GM23338 (cell line): ENCODE measurements at places on chromosomes 11 and 22.

GRCh38 chr11:64234647-64235379 is 429 bp downstream of the VEGFB start:
- DNase-seq, result peak; percentile 70

DNA sequence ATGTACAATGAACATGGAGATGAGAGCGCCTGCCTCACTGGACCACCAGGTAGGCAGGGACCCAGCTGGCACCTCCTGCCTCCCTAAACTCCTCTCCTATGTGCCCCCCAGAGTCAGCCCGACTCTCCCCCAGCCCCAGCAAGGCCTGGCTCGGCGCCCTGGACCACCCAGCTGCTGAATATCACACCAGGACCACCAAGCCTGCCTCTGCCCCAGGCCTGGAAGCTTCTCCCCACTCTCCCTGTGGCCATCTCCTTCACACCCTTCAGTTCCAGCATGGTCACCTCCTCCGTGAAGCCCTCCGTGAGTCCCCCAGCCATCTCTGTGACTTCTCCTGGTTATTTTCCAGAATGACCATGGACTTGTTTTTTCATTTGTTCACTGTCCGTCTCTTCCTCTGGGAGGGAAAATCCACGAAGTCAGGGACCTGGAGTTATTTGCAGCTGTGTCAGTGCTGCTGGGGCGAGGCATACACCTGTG is 6.4 kb upstream of the LSP1 start:
- DNase-seq, result no peak

DNA sequence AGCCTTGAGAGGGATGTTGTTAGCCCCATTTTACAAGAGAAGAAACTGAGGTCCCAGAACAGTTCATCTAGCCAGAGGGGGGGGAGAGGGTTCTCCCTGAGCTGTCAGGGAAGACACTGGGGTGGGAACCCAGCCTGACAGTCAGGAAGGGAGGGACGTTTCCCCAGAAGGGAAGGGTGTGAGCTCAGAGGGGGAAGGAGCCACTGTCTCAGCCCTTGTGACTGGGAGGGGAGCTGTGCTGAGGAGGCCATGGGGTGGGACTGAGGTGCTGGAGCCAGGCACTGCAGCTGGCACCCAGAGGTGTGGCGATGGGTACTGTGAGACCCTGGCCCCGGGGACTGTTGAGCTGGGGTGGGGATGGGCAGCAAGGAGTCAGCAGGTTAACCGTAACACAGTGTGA is 35.7 kb downstream of the DAGLA start:
- DNase-seq, result no peak

- DNase-seq, result peak; percentile 11
Measured at GRCh38 chr11:123357353-123357989, 72.6 kb upstream of the GRAMD1B start.

DNA sequence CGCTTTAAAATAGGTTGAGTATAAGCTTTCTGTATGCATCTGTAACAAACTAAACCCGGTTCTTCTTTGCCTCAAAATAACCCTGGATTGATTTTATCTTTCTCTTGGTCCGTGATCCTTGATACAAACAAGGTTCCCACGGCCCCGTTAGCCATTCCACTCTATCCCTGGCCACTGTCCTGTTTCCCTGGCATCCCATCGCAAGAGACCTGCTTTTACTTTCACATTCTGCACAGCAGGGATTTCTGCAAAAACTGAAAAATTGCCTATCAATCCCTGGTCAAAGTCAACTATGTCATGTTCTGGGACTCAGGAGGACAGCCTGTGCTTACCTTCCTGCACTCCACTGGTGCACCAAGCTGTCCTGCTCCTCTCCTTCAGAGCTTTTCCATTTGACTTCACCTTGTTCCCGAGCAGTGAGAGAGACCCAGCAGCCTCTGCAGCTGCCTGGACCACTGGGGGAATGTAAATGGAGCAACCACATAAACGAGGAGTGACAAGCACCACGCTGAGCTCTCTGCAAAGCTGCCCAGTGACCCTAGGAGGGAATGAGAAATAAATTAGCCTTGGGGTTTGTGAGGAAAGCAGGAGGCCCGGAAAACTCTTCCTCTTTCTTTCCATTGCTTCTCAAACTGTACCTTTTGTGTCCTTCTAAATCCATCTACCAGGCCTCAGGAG is 175.9 kb downstream of the NTM start:
- peak; percentile 26 for DNase-seq

GRCh38 chr11:61667684-61668305 is 12.4 kb upstream of the DAGLA start:
- DNase-seq, result no peak

GRCh38 chr22:17785185-17786184 is 11.2 kb upstream of the BID start:
- peak; percentile 95 for DNase-seq

DNA sequence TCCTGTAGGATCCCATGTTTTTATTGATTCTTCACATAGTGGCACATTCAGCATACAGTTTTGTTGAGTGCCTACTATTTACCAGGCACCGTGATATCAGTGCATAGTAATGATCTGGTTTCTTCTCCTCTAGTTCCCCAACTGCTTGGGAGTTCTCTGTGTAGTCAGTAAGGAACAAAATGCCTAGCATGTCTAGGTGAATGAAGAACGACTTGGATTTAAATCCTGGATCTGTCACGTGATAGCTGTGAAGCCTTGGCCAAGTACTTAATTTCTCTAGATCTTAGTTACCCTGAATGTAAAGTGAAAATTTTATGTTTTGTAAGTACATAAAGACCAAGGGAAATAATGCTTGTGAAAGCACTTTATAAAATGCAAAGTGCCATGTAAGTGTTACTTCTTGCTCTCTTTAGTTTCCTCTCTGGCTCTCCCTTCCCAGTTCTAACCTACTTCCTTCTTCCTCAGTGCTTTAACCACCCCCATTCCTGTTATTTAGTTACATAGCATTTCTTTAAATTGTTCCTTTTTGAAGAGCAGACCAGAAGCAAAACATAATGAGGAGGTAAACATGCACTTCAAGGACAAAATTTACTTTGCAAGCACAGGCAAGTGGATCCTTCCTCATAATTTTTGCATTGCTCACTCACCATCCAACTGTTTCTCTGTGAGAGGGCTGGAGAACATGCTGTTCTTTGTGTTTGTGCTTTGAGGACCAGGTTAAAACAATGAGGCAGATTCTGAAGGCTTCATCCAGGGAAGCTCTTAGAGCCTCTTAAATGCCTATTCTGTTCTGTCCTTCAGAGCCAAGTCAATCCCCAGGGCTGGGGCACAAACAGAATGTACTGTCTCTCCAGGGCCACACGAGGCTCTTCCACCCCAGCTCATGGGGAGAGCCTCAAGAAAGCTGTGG is 353.9 kb upstream of the TENM4 start:
- peak; percentile 2 for DNase-seq

DNA sequence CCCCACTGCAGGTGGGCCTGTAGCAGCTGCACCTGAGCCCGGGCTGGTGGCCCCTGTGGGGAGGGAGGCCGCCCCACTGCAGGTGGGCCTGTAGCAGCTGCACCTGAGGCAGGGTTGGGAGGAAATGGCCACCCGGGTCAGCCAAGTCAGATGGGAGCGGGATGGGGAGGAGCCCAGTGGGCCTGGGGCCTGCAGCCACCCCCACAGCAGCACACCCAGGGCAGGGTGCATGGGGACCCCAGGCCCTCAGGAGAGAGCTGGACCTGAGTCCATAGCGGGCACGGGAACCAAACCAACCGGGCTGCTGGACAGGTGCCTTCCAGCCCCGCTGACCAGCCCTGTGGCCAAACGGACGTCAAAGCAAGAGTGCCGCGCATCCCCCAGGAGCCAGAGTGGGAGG is 61.7 kb downstream of the BRD1 start:
- no peak for DNase-seq

DNA sequence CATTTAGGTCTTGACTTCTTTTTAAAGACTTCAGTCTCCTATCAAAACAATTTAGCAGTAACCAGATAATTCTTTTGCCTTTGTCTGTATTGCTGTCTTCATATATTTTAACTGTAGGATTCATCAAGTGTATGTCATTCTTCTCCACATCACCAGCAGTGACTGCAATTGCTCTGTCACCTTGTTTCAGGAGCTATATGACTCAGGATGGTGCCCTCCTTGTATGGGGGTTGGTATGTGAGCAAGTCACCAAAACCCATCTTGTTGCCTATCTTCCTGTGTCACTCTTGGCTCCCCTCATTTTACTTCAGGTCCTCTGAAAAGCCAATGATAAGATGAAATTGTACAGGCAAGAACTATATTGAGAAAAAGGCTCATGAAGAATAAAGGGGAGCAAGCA is 256.9 kb upstream of the LUZP2 start:
- DNase-seq, result no peak

DNA sequence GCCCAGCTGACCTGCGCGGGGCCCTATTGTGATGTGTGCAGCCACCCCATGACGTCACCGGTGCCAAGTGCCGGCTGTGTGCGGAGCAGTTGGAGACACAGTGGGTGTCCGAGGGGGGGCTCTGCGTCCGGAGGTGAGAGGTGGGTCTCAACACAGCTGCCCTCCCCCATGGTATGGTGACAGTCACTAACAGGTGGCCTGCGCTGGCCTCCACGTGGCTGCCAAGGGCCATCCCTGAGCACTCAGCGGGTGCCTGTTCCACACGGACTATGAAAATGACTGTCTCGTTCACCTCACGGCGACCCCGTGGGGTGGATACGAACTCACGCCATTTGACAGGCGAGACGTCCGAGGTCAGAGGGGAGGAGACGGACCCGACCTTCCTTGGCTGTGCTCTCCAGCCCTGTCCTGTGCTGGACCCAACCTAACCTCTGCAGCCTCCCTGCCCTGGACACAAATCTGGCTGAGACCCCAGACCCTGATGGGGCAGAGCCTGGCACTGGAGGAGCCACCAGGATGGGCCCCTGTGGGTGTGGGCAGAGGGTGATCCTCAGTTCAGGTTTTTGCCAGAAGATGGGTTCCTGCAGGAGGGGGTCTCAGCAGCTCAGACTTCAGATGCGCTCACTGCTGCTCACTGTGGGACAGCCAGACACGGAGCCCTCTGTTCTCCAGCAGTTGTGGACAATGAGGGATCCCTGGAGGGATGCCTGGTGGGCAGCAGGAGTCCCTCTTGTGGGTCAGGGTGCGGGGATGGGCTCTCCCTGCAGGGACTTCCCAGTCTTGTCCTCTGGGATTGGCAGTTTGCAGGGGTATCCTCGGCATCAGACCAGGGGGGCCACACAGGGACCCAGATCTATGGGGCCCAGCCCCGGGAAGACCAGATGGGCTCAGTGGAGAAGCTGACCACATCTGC is 6.3 kb downstream of the HRAS start:
- no peak for DNase-seq

DNA sequence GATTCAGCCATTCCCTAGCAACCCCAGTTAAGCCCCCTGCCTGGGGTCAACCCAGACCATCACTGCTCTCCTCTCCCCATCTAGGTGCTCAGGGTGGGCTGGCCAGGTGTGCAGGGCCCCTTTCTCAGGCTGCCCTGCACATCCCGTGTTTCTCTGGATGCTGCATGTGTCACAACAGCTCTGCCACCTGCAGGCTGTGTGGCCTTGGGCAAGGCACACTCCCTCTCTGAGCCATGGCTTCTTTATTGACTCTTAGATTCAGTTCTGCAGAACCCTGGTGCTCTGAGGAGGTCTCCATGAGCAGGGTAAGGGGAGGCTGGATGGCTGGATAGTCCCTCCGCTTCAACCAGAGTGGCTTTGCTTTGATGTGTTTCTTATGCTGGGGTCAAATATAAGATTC is 24.6 kb downstream of the RPS6KA4 start:
- no peak for DNase-seq

DNA sequence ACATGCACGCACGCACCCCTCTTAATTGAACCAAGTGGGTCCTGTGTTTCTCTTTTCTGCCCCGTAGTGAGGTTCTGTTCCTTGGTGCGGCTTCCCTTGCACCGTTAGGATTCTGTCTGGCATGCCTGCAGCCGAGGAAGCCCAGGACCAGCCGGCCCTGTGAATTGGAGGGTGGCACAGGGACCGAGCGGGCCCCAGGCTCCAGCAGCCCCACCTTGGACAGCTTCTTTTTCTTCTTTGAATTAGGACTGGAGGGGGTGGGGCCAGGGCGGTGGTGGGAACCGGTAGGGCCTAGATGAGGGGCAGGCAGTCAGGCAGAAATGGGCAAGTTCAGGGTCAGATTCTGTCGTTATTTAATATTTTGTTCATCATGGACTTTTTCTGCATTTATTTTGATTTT is 94.7 kb downstream of the MPPED1 start:
- DNase-seq, result no peak

DNA sequence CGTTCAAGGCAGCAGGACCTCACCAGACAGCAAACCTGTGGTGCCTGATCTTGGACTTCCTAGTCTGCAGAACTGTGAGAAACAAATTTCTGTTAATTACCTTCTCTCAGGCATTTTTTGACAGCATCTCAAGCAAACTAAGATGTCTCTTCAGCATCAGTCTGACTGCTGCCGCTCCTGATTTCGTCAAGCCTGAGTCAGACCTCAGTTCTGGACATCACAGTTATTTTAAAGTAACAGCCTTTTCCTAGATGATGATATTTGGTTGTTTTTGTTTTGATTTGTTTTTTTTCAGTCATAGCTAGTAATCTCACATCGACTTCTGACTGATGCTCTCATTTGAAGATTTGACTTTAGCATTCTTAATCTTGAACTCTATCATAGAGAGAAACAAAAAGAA is 71.9 kb downstream of the BLID start:
- no peak for DNase-seq

- no peak for DNase-seq
Measured at GRCh38 chr11:128660947-128661346, 32.9 kb upstream of the FLI1 start.

- no peak for DNase-seq
Measured at GRCh38 chr11:9720290-9720630, 56.4 kb downstream of the SWAP70 start.

- no peak for DNase-seq
Measured at GRCh38 chr11:8015753-8016239, 28.7 kb downstream of the EIF3F start.

DNA sequence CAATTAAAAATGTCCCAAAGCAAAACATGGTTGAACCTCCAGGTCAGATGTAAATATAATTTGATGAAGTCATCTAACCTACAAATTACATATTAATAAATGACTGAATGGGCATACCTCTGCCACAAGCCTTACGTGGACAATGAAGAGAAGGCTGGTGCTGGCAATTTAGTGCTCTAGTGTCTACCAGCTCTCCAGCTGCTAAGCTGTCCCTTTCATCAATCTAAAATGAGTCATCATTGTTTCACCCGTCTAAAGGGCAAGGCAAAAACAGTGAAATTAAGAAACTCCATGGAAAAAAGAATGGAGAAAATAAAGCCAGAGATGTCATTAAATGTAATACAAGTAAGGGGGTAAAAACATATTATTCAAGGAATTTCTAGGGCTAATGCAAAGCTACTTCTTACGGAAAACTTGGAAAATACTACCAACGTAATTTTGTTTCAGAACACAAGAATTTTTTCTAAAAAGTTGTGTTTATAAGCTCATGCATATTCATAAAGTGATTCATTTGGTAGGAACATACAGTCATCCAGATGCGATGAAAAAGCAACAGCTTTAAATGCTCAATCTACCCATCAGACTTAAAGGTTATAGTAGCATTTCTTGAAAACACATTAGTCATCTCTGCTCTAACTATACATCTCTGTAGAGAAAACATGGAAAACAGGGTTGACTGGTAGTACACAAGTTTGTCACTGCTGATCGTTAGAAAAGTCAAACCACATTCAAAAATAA is 71.5 kb downstream of the SIK3 start:
- DNase-seq, result no peak

- peak; percentile 79 for DNase-seq
Measured at GRCh38 chr11:65419772-65420481, 2.7 kb upstream of the NEAT1 start.

GRCh38 chr11:126098204-126098769 is 35.6 kb upstream of the CDON start:
- DNase-seq, result no peak

GRCh38 chr11:119759324-119759723 is 30.3 kb upstream of the NECTIN1 start:
- DNase-seq, result no peak
